Karpas-422 (cell line): ENCODE measurements at places on chromosomes 2 and 18.
A peak's percentile ranks its signal among the peaks of the same experiment; 100 is the strongest.

DNA sequence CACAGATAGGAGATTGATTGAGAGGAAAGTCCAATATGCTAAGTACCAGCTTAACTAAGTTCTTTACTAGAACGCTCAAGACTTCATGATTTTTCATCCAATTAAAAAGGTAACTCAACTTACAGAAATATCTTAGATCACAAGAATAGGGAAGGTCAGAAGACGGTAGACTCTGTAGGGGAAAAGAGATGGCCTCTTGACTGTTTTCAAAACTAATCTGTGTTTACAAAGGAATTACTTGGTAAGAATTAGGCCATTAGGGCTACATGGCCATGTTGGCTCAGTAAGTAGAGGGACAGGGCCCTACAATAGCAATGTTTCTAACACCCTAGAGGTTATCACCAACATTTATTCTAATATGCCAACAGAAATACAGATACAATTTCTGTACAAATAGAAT, 172.7 kb upstream of the ZFP36L2 start:
- DNase-seq: no peak

DNA sequence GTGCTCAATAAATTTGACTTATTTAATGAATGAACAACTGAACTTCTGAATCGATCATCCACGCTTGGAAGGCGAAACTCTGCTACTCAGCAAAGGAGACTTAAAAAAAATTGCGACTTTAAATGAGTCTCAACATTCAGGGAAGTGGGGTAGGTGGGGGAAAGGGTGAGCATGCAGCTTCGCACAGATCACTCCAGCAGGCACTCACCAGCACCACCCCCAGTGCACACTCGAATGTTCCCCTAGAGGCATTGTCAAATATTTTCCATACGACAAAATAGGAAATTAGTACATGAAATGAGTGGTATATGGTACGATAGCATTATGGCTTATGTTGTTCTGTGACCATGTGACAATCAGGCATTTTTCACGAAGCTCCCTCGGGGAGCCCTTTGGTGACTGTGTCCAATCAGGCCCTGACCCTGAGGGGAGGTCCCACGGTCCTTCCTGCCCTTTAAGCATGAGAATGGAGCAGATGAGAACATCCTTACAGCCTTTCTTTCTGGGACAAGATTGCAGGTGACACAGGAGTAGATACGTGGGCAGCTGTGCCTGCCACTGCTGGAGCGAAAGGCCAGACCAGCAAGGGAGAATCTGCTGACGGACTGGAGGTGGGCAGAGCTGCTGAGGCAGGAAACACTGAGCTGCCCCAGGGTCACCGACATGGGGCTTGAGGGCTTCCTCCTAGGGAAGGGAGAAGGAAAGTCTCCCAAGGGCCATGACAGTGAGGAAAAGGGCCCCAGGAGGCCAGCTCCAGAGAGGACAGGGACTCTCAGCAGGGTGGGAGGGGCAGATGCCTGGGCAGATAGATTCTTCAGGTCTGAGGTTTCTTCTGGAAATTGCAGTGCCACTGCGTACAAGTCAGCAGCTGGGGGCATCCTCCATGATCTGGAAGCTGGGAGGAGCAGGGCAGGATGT, 101.3 kb upstream of the ID2 start:
- no peak for DNase-seq

- DNase-seq: no peak
Measured at GRCh38 chr2:226618875-226619605, 180.6 kb downstream of the IRS1 start.

- DNase-seq: no peak
Measured at GRCh38 chr2:106025796-106026195, 168.3 kb downstream of the UXS1 start.

DNA sequence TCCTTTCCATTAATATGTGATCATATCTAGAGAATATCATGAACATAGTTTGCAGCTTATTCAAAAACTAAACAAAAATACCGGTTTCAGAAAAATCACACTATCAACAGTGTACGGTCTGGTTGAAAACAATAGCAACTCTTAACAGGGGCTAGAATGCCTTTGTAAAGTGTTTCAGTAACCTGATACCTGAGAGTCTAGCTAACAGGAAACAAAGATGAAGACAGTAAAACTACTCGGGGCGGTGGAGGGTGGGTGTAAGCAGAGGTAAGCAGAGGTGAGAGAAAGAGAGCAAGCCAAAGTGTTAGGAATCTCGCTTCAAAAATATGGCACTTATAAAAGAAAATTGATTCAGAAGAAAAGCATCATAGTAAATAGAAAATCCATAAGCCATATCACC, 109.0 kb upstream of the RGPD4 start:
- DNase-seq: no peak

GRCh38 chr2:96408616-96409015, 73.0 kb downstream of the NCAPH start:
- no peak for DNase-seq

DNA sequence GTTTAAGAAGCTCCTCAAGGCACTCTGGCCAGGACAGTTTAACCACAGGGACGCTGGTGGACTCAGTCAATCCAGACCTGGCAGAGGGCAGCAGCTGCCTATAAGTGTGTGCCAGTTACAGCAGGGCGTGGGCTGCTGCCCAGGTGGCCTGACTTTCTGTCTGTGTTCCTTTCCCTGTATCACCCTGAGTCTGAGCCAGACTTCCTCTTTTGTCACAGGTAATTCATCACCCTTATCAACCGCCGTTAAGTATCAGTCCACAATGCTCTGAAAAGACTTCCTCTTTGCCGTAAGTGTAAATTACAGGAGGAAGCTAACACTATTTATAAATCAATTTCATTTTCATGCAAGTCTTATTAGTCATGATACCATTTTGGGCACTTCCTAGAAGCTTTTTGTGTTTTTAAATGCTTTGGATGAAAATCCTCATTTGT, 7.0 kb downstream of the LPIN1 start:
- DNase-seq: peak; percentile 95

GRCh38 chr2:111919794-111920608, 21.6 kb downstream of the MERTK start:
- no peak for DNase-seq

- DNase-seq: no peak
Measured at GRCh38 chr2:112332123-112332696, 56.8 kb downstream of the ZC3H6 start.

DNA sequence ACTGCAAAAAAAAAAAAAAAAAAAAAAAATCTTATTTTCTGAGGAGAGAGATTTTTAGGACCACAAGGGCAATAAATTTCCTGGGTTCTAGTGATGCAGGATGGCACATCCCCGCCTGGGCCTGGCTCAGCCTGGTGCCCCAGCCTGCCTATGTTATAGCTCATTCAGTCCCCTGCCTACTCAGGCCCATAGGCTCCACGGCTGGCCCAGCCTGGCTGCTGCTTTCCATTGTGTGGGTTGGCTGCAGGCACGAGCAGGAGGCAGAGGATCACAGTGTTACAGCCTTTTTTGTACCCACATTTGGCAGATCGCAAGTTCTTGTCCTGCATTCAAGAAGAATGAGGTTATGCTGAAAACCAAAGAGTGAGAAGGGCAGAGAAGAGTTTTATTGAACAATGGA, 2.8 kb upstream of the SULT6B1 start:
- no peak for DNase-seq

GRCh38 chr18:2547477-2548087, 23.7 kb downstream of the METTL4 start:
- peak; percentile 83 for DNase-seq

DNA sequence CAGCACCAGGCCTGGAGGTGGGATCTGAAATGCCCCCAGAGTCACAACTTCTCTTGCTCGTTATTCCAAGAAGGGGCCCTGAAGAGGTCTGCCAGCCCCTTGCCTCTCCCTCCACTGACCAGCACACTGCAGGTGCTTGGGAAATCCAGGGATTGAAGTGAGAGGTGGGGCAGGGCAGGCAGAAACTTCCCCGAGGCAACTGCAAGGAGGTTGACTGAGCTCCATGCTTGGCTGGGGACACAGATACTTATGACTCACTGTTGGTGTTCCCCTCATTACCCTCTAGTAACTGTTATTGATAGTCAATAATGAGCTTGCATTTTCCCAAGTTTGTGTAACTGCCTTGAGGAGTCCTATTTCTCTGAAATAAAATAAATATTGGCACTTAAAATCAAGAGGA, 47.5 kb downstream of the MARCO start:
- no peak for DNase-seq

- no peak for DNase-seq
Measured at GRCh38 chr18:9104244-9104901, 1.9 kb downstream of the NDUFV2 start.

GRCh38 chr2:239009589-239009961, 161.7 kb downstream of the TWIST2 start:
- no peak for DNase-seq

GRCh38 chr2:105382177-105382576, 16.7 kb downstream of the FHL2 start:
- no peak for DNase-seq

DNA sequence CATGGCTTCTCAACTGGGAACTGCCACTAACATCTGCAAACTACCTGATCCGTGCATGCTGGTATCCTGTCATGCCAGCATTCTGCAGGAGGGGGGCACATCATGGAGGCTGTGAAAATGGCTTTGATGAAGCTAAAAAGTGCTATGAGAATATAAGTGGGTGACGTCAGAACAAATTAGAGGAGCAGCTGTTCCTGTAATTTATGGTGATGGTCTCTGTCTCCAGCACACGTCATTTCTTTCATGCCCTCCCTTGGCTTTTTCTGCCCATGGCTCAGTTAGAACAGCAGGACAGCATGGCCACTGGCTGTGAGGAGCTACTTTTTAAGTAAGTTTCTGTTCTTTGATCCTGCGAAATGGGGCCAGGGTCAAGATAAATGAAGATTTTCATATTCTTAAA, 466.3 kb downstream of the THSD7B start:
- DNase-seq: no peak
